ENCODE measurements at places on chromosomes 3 and 15.

GRCh38 chr3:125054449-125055329 lies 1.1 kb downstream of the HEG1 start:
- no peak for DNase-seq

- no peak for DNase-seq
Measured at GRCh38 chr3:89303701-89304100, 196.3 kb downstream of the EPHA3 start.

- no peak for DNase-seq
Measured at GRCh38 chr15:49235446-49236124, 65.5 kb downstream of the GALK2 start.

DNA sequence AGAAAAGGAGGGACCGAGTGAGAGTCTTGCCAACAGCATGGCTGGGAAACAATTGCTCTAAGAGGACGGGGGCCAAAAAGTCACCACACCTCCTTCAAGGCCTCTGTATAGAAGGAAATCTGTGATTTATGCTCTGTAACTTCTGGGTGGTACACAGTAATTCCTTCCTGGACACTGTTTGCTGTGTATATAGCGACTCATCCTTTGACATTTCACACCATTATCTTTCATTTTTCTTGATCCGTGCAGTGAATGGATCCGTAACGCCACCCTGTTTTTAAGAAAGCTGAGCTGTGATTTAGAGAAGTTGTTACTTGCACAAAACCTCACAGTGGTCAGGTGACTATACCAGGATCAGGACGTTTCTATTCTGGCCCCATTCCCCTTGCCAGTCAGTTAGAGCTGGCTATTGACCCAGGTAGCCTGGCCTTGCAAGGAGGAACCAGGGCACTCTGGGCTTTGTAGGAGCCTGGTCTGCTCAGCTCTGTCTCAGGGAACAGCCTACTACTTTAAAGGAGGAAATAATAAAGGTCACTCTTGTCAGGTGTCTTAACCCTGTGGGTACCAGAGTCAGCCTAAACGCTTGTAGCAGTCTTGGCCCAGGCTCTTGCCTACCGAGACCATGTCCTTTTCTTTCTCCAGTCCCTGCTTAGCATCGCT lies 86.5 kb upstream of the MYZAP start:
- no peak for DNase-seq

GRCh38 chr3:107045791-107046190 lies 331.4 kb upstream of the CCDC54 start:
- no peak for DNase-seq

- no peak for DNase-seq
Measured at GRCh38 chr3:12536423-12536822, 8.9 kb downstream of the MKRN2OS start.

GRCh38 chr3:129360705-129361460 lies 67.6 kb downstream of the EFCAB12 start:
- DNase-seq: no peak

DNA sequence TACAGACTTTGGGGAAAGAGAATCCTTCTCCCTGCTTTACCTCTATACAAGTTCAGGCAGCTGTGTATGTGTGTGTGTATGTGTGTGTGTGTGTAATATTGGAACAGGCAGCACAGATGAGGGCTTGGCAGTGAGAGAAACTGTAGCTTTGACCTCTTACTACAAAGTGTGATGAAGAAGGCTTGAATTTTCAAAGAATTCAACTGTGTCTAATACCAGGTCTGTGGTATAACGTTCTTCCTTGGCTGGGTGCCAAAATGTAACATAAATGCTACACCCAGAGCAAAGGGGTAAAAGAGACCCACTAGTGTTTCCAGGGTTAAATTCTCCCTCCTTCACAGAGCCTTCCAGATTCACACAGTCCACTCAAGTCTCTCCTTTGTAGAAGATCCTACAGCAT lies 51.1 kb downstream of the CHST2 start:
- DNase-seq: no peak

DNA sequence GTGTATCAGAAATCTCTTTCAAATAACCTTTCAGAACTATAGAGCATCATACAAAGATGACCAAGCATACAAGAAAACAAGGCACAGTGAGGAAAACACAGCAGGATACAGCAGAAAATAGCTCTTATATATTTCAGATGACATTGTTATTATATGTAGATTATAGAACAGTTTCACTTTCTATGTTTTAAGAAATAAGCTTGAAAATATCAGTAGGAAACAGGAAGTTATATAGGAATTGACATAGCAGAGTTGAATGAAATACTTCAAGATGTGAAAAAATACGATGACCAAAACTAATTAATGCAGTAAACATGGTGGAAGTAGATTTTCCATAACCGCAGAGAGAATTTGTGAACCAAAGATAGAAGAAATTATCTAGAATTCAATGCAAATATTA lies 75.2 kb downstream of the LYSMD4 start:
- DNase-seq: no peak

DNA sequence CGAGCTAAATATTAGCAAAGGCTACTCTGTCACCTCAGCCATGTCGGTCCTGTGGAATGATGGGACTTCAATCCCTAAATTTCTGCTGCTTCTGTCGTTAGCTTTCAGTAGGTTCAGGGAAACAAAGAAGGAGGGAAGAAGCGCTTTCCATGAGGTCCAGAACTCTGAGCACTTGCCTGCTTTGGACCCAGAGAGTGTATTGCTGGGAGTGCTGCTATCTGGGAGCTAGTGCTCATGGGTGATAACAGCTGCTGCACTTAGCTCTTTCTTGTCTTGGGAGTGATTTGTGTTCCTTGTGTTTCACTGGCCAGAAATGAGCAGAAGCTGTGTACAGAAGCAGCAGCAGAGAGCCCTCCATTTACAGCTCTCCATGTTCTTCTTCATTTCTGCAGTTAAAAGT lies 369.8 kb downstream of the DIPK2A start:
- DNase-seq: no peak

DNA sequence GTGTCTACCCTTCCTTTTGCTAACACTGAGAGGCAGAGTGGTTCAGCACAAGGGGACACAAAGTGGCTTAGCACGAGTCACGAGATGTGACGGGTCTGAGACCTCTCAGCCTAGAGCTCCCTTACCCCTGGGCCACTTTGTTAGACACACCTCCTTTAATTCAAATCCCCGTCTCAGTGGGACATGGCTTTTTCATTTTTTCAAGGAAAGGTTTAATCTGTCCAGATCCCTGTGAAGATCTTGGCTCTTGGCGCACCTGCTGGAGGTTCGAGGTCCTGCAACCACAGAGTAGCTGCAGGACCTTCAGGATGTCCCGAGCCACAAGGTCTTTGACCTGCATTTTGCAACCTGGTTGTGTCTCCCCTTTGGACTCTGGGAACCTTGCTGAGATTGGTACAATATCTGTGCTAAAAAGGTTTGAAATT lies 52.0 kb downstream of the LPP start:
- DNase-seq: no peak

- no peak for DNase-seq
Measured at GRCh38 chr15:87752250-87752951, 504.1 kb downstream of the NTRK3 start.

DNA sequence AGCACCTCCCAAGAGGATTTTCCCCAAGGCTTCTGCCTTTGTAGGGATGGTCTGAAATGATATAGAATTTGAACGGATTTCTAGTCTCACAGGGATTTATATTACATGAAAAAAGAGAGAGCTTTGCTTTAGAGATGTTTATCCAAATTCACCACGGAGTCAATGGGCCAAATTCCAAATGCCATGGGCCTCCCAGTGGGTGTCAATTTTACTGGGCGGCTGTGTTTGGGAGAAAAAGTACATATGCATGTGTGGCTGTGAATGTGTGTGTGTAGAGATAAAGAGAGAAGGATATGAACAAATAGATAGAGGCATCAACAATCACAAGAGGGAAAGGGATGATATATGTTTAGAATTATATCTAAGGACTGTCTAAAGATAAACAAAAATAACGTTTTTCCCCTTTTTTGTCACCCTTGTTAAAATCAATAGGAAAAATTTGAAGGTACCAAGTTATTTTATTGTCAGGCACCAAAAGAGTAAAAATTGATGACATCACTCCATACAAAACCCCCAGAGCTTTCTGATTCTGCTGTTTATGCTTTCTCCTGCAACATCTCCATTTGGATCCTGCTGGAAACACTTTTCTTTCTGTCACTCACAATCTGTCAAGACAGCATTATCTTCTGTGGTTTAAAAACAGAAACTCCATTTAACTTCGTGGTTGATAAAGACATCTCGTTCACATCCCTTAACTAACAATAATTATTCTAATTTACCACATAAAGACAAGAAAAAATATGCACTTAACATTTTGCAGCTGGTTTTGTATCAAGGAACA lies 160.7 kb downstream of the FHIT start:
- no peak for DNase-seq

GRCh38 chr3:187112934-187113793 lies 26.1 kb downstream of the RPL39L start:
- no peak for DNase-seq

DNA sequence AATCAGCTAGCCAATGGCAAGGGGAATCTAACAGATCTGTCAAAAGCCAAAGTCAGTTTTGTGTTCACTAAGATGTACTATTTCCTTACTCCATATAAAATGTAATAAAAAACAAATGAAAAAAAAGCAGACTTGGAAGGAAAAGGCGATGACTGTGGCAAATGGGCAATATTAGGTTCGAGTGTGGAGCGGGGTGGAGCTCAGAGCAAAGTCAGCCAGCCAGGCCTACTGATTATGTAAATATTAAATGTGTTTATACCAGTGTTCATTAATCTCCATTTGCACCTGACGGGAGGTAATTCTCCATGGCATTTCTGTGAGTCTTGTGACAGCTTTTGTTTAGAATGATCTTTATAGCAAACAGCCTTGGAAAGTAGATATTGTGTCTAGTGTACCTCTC lies 96.2 kb upstream of the KCNMB2 start:
- DNase-seq: no peak

- no peak for DNase-seq
Measured at GRCh38 chr3:197151580-197151979, 122.0 kb upstream of the MELTF start.

GRCh38 chr15:56356616-56357015 lies 8.6 kb upstream of the TEX9 start:
- DNase-seq: no peak

- no peak for DNase-seq
Measured at GRCh38 chr15:59501597-59501996, 63.6 kb downstream of the FAM81A start.

- DNase-seq: no peak
Measured at GRCh38 chr3:80350771-80351170, 583.0 kb upstream of the ROBO1 start.

GRCh38 chr15:67782691-67782991 lies 42.7 kb upstream of the SKOR1 start:
- no peak for DNase-seq

DNA sequence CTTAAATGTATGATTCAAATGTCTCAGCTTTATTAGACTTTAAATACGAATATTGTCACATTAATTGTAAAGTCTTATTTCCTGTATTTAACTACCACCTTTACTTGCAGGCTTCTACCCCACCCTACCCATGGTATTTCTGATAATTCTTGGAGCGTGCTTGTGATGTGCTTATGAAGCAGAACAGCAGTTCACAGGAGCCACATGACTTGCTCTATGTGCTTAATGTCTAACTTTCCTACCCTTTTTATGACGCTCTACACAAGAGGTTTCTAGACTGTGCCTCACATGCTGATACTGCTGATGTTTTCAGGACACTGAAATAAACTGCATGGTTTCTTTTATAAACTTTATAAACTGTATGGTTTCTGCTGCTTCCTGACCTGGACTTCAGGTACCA lies 553.5 kb upstream of the CCDC54 start:
- no peak for DNase-seq

- DNase-seq: no peak
Measured at GRCh38 chr3:139521144-139521543, 18.4 kb downstream of the RBP1 start.

DNA sequence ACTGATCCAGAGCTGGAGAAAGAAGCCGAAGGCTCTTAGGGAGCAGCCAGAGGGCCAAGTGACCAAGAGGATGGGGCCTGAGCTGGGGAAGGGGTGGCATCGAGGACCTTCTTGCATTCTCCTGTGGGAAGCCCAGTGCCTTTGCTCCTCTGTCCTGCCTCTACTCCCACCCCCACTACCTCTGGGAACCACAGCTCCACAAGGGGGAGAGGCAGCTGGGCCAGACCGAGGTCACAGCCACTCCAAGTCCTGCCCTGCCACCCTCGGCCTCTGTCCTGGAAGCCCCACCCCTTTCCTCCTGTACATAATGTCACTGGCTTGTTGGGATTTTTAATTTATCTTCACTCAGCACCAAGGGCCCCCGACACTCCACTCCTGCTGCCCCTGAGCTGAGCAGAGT lies 9.5 kb downstream of the CHRD start:
- DNase-seq: no peak

GRCh38 chr3:94251566-94251965 lies 188.7 kb downstream of the NSUN3 start:
- DNase-seq: no peak

- no peak for DNase-seq
Measured at GRCh38 chr15:48076454-48076853, 44.3 kb upstream of the SLC24A5 start.

DNA sequence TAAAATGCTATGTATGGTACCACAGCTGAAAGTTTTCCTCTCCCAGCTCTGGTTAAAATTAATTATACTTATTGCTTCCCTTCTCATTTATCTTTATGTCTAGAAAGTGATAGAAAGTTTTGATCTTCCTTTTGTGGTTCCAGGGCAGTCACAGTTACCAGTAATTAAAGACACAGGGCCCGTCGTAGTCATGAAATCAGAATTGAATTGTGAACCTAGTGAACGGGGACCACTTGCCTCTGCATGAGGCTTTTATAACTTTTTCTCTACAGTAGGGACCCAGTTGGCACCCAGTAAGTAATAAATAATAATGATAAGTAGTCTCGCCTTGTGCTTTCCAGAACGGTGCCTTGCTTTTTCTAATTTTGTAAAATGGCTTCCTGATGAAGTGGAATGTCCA lies 231.7 kb upstream of the SATB1 start:
- no peak for DNase-seq

GRCh38 chr3:151933234-151933853 lies 59.9 kb downstream of the SUCNR1 start:
- no peak for DNase-seq

Data from T-helper 2 cell (primary cell).